ENCODE measurements at places on chromosomes 5 and 9.

DNA sequence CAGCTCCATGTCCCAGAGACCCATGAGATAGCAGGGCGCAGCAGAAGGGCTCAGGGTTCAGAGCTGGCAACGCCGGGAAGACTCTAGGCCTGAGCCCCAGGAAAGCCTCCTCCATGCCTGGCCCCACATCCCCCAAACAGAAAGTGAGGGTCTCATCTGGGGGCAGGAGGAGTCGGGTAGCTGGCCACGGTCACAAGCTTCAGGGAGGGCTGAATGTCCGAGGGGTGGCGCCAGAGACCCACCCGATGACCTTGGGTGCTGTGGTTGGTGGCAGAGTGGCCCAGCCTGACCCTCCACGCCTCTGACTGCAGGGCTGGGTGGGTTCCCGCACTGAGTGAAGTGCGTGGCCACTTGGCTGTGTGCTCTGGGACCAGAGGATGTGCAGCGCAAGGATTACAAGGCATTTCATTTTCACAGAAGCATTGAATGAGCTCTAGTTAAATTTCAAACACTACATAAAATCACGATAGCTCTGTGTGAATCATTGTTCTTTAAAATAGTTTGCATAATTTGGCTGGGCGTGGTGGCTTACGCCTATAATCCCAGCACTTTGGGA lies 3.0 kb downstream of the C8G start:
- DNase-seq = peak; percentile 76

- DNase-seq = no peak
Measured at GRCh38 chr5:76385540-76385939, 17.5 kb upstream of the IQGAP2 start.

DNA sequence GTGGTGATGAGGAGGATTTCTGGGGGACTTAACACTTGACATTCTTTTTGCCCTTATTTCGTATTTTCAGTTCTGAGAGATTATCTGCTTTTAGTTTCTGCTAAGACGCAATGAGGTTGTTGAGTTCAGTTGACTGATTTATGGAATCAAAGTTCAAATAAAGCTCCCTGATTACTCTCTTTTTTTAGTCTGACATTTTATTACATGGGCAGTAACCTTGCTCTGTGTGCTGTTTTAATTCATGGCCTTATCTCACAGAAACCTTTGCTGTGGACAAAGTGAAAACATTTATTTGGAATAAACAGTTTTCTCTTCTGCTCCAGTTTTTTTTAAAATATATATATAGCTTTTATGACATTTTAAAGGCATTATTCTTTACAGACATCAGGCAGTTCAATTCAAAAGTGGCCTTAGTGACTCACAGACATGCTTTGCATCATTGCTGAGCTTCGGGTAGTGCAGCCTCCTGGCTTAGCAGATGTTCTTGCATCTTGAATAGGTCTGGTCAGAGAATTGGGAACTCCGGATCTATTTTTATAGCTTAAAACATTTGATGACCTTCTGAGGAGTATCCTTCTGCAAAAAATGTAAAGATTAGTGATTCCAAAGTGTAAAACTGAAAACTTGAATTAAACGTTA lies 162.9 kb downstream of the FAM170A start:
- no peak for DNase-seq

- no peak for DNase-seq
Measured at GRCh38 chr9:135251996-135252760, 164.7 kb downstream of the OLFM1 start.

DNA sequence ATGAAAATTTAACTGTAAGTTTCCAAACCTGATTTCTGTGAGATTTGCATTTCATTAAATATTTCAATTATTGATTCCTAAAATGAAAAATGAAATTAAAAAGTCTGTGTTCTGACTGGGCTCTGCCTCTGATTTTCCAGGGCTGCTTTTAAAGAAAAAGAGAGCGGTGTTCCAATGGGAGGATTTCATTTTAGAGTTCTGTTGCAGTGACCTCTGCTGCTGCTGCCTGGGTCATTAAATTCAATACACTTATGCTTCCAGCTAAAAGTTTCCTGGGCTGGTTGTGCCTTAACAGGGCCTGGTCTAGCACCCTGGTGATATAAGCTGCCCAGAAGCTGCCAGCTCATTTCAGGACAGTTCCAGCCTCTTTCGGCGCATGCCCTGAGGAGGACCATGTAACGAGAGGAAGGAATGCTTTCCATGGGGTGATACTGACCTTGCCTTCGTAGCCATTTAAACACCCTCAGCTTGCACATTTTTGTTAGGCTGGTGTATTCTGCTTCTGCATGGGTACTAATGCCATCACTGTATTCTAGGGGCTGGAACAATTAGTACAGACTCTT lies 93.3 kb downstream of the TMEM174 start:
- no peak for DNase-seq

DNA sequence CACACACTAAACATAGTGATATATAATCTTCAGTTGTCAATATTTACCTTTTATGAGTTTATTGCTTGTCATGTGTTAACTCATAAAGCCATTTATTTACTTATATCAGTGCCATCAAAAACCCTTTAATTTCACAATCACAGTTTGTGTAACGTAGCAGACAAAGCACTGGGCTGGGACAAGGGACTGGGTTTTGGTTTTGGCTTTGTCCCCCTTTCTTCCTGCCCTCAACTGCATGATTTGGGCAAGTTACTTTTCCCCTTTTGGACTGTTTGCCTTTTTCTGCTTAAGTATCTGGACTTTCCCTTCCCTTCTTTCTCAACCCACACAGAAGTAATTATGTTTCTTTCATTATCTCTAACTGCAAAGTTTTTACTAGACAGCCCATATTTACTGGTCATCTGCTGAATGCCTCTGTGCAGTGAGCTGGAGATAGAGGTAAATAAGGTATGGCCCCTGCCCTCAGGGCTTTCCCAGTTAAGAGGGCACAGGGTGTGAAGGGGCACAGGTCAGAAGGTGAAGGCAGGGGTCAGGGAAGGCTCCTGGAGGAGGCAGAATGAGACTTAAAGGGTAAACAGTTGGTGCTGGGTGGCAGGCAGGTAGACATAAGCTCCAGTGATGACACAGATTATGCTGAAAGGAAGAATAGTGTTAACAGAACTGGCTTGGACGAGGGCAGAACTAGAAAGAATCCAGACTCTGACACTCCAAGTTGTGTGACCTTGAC lies 14.8 kb upstream of the NR3C1 start:
- DNase-seq = no peak

- no peak for DNase-seq
Measured at GRCh38 chr9:100084128-100084453, 14.7 kb downstream of the ERP44 start.

DNA sequence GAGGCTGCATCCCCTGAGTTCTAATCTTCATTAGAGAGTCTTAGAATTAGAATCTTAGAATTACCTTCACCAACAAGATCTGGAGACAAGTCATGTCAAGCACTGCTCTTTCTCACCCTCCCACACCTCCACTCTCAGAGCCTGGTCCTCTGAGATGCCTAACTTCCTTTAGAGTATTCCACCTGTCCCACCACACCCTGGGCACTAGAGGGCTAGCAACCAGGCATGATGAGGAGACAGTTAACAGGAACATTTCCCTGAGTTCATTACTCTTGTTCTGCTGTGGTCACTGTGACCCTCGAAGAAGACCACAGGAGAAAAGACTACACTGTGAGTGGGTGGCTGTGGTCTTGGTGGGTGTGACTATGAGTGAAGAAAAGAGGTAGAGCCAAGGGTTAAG lies 25.2 kb upstream of the MAP1B start:
- DNase-seq = no peak

- DNase-seq = no peak
Measured at GRCh38 chr5:546376-546908, 22.2 kb upstream of the SLC9A3 start.

DNA sequence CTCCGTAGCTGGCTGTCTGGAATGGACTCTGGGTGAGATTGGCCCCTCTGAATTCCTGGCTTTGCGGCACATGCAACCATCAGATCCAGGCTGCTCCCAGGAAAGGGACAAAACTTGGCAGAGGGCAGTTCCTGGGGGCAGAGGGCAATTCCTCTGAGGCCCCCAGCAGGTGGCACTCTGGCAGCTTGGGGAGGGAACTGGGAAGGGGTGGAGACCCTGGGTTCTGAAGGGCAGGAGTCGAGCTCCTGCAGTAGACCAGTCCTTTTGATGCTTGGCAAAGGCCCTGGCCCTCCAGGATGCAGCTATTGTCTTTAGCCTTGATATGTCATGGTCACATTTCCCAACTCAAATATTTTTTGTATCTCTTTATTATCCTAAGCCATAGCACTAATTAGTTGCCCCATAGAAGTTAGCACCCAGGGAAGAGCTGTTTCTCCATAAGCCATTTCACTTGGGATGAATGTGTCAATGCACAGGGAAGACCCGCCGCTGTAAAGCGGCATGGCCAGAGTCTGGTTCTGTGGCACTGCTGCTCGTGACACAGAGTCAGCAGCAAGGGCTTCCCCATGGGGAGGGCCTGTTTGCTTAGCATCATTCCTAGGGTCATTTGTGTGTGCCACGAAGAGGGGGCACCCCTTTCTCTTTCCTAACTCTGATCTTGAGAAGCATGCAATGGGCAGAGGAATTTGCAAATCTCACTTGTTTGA lies 51.2 kb upstream of the CDK20 start:
- peak; percentile 11 for DNase-seq

GRCh38 chr5:75617736-75618352 lies 6.6 kb downstream of the ANKDD1B start:
- no peak for DNase-seq

DNA sequence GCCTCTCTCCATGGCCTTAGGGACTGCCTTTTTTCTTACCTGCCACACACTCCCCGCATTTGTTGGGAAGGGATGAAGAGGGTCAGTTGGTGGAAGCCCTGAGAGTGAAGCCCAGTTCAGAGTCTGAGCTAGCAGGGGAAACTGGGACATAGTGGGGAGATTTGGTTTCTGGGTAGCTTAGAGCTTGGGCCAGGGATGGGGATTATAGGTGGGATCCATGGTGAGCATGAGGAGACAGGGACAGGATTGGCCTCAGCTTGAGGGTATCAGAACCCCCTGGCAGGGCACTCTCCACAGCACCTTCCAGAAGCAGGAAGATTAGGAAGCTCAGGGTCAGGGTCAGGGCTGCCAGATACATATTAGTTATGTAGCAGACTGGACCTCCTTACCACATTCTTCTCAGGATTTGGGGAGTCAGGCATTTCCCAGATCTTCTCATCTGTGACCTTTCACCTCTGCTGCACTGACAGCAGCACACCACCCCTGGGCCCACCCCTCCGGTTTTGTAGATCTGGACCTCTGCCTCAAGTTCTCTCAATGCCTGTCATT lies 17.9 kb downstream of the OR13J1 start:
- no peak for DNase-seq

GRCh38 chr5:149730620-149731331 lies 666 bp downstream of the PPARGC1B start:
- DNase-seq = peak; percentile 73

DNA sequence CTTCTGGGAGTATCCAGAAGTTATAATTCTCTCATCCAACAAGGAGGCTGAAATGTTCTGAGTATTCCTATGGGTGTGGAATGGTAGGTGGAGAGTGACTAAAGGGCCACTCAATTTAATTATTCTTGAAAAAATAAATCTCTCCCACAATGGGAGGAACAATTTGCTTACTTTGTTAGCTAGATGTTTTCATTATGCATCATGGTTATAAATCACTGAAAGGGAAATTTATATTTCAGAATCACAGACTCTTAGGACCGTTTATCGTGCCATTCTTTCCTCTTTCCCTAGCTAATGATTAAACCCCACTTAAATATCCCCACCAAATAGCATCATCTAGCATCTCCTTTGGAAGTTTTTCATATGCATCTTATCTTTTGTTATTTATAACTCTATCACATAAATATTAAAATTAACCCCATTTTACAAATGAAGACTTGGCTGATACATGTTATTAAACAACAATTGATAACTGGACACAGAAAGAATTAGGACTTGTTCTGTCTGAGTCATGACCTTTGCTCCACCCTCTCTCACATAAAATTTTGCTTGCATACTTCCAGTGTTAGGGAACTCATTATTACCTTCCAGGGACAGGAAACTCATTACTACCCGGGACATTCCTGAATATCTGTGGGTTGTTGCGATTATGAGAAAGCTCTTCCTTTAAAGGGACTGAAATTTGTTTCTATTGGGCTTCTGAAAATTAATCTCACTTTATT lies 94.9 kb upstream of the NMUR2 start:
- DNase-seq = no peak

DNA sequence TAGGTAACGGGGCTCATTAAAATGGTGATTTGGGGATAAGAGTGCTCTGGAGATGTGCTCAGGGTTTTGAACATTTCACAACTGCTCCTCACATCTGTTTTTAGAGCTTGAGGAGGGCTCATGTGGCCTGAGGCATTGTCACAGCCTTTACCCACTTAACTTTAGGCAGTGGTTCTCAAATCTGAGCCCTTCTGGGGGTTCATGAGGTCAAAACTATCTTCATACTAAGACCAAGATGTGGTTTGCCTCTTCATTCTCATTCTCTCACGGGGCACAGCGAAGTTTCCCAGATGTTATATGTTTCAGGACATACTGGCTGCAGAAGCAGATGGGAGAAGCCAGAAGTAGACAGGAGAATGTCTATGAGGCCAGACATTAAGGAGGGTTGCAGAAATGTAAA lies 38.4 kb downstream of the STXBP1 start:
- DNase-seq = no peak

DNA sequence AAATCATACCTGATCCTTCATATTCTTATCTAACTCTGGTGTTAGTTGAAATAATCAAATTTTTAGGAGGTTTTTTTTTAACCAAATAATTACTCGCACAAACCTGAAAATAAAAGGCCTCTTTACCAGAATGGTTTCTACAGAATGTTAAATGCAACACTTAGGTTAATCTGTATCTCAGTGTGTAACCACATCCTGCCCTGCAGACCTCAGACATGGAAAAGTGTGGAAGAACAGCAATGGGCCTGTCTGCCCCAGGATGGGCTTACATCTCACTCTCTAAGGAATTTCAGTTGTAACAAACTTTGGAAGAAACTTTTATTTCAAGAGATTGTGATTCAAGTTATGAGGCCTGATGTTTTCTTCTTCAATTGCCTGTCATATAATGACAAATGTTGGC lies 32.5 kb upstream of the MIER3 start:
- no peak for DNase-seq

DNA sequence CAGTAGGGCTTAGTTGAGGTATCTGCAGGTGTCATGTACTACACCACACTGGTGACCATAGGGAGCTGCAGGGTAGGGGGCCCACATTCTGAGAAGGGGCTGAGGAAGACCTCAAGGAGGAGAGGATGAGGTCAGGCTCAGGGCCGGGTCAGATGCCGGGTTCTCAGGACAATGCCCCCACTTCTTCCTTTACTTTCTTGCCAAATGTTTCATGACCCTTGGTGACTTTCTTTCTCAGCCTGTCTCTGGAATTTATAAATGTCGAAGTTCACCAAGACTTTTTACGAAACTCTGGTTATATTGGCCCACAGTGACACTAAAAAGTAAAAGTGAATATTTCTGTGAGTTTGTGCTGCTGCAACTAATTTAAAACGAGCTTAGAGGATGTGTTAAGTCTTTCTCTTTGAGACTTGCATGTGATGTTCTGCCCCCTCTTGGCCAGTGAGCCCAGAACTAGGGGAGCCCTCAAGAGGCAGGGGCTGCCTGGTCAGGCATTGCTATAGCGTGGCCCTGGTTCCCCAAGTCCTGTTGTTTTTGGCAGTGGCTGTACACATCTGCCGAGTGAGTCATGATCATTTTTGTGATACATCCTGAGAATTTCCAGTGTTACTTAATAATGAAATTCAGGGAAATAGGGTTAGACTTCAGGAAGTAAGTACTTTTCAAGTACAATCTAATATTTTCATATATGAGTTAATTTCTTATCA lies 11.2 kb downstream of the ACO1 start:
- no peak for DNase-seq

Measured in ELF-1 (cell line).